Glutamatergic neuron (in vitro differentiated cells): ENCODE measurements at places on chromosomes 2 and 18. TPM values are rescaled to one million over a fixed set of nuclear protein-coding genes. Genes with fewer than 3 reads are reported as not detected.

- DNase-seq = no peak
These were observed 193.3 kb upstream of the KLHL14 start for GRCh38 chr18:32966141-32966540.

DNA sequence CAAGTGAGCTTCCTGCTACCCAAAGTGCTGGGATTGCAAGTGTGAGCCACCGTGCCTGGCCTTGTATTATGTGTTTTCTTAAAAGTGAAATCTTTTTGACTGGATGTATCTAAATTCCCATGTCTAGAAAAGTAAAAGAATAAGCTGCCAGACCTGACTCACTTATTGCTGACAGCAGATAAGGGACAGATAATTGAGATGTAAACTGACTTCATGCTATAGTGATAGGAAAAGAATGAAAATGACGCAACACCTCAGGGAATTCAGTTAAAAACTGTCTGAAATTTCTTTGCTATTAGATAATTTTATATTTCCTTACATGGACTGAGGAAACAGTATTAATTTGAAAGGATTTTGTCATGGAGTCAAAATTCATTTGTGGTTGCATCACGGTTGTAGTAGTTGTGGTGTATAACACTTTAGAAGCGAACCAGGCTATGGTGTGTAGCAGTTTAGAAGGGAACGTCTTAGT lies 19.4 kb downstream of the TTC27 start:
- no peak for DNase-seq

The DSG1 gene
- not detected for total RNA-seq

The REG3A gene
- total RNA-seq = not detected
